ENCODE measurements at places on chromosomes 1 and 21. TPM values are rescaled to one million over a fixed set of nuclear protein-coding genes. Genes with fewer than 3 reads are reported as not detected.

Gene AVPR1B
- not detected for total RNA-seq

Gene CTBS
- total RNA-seq = 27.2 TPM

Gene MANEAL
- total RNA-seq = 4.3 TPM

Gene DCST1
- 0.13 TPM for total RNA-seq

Gene FTCD
- 668 TPM for total RNA-seq

Gene FCRL1
- not detected for total RNA-seq

Gene CD1D
- total RNA-seq = 9.5 TPM

Gene MARCKSL1
- 13.6 TPM for total RNA-seq

Gene CLEC20A
- total RNA-seq = not detected

Gene C1orf141
- not detected for total RNA-seq

Gene TRABD2B
- 15.1 TPM for total RNA-seq

Gene RGS5
- 10.1 TPM for total RNA-seq

Gene TLR5
- total RNA-seq = 1.1 TPM

Gene TMEM125
- total RNA-seq = 0.45 TPM

Gene EDN2
- total RNA-seq = not detected

Gene HTR1D
- not detected for total RNA-seq

Gene ZBTB18
- total RNA-seq = 14.3 TPM

Gene CD2
- total RNA-seq = 0.43 TPM

Gene AZIN2
- total RNA-seq = 0.55 TPM

Gene LYSMD1
- 3.9 TPM for total RNA-seq

Gene IGFN1
- not detected for total RNA-seq

Gene CR1L
- total RNA-seq = 0.43 TPM

Gene CSF3R
- 4.3 TPM for total RNA-seq

Gene ALPL
- 29.3 TPM for total RNA-seq

Gene S100A7
- total RNA-seq = not detected

Gene TNFRSF18
- total RNA-seq = not detected

Gene HSD11B1
- 479 TPM for total RNA-seq

Gene RCSD1
- 3.7 TPM for total RNA-seq

Gene ORC1
- total RNA-seq = 0.38 TPM

Gene INSRR
- total RNA-seq = not detected

Gene HMCN1
- 8.6 TPM for total RNA-seq

Gene SLC25A34
- total RNA-seq = 12.3 TPM

Gene DFFB
- 3.1 TPM for total RNA-seq

Gene TRIM45
- 0.73 TPM for total RNA-seq

Gene SH2D2A
- total RNA-seq = 0.78 TPM

Gene HSF2BP
- total RNA-seq = 0.20 TPM

Gene PFKL
- 97.6 TPM for total RNA-seq

Gene CRNN
- not detected for total RNA-seq

Gene BRINP3
- not detected for total RNA-seq

Gene PRPF38A
- 11.8 TPM for total RNA-seq
